Pancreas (tissue), 10 donors: ENCODE measurements at places on chromosomes 7 and 10.

- H3K36me3 ChIP-seq: no peaks in the 10 kb centered on the region
- H3K27me3 ChIP-seq: no peaks in the 10 kb centered on the region
- no peaks in the 10 kb centered on the region for H3K4me1 ChIP-seq
- no peak overlapping the region for H3K4me3 ChIP-seq
- no peak for DNase-seq
Measured at GRCh38 chr7:27944643-27945042, 204.7 kb downstream of the TAX1BP1 start.

DNA sequence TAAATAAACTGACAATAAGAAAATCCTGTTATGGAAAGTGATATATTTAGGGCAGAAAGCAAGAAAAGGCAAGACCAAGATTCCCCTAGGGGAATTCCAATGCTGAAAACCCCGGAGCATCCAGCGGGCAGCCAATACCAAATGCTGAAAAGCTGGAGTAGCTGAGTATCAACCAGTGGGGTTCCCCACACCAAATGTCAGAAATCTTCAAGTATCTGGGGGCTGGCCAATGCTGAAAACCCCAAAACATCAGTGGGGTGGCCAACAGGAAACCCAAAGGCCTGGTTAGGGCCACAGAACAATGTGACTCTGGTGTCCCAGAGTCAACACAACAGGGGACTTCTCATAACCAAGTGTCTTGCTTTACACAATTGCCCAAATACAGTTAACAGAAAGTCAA is 271.8 kb upstream of the CACNA2D1 start:
- no peak for DNase-seq
- H3K27ac ChIP-seq: no peak overlapping the region
- no peaks in the 10 kb centered on the region for H3K4me1 ChIP-seq
- H3K27me3 ChIP-seq: no peaks in the 10 kb centered on the region
- no peak overlapping the region for H3K4me3 ChIP-seq

GRCh38 chr10:33330543-33331378 is 3.7 kb downstream of the NRP1 start:
- no peak overlapping the region for H3K4me3 ChIP-seq
- H3K36me3 ChIP-seq: no peaks in the 10 kb centered on the region
- DNase-seq: peak; percentile 67
- H3K4me1 ChIP-seq: peaks cover 10% of the 10 kb centered on the region
- peak overlapping the region; percentile 35 for H3K27ac ChIP-seq
- H3K27me3 ChIP-seq: no peaks in the 10 kb centered on the region

DNA sequence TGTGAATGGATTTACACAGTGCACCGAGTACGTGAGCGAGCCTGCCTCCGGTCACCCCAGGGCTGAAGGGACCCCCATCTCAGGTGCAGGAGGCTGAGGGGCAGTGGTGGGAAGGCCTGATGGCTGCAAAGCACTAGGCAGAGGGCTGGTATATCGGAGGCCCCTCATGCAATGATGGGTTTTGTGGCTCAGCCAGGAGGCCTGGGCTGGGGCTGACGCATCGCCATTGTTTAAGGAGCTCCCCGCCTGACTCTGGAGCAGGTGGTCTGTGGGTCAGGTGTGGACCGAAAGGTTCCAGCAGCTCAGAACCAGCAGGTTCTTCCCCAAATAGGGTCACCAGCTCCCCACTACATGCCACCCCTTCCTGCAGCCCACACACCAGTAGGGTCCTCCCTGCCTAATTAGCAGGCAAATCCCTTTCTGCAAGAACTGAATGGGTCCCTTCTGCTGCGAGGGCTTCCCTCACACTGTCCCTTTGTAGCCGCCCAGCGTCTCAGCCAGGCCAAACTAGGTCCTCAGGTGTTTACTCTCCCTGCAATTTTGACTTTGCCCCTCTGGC is 33.0 kb downstream of the OAT start:
- no peak overlapping the region for H3K27ac ChIP-seq
- no peaks in the 10 kb centered on the region for H3K4me1 ChIP-seq
- H3K27me3 ChIP-seq: no peaks in the 10 kb centered on the region
- no peak overlapping the region for H3K4me3 ChIP-seq

DNA sequence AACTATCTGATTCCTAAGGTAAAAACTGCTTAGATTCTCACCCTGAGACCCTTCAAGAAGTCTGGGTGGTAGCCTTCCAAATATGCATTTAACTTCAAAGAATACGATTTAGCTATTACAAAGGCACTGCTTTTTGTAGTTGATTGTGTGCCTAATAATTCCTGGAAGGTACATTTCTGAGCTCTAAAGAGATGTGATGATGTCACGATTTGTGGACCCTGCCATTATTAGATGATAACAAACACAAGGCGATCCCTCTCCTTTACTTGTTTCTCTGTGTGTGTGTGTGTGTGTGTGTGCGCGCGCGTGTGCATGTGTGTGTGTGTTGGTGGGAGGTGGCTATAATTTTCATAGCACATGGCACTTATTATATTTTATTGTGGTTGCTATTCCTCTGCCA is 70.9 kb downstream of the TFPI2 start:
- H3K27me3 ChIP-seq: no peaks in the 10 kb centered on the region
- H3K4me3 ChIP-seq: no peak overlapping the region
- H3K4me1 ChIP-seq: no peaks in the 10 kb centered on the region
- H3K36me3 ChIP-seq: no peaks in the 10 kb centered on the region

DNA sequence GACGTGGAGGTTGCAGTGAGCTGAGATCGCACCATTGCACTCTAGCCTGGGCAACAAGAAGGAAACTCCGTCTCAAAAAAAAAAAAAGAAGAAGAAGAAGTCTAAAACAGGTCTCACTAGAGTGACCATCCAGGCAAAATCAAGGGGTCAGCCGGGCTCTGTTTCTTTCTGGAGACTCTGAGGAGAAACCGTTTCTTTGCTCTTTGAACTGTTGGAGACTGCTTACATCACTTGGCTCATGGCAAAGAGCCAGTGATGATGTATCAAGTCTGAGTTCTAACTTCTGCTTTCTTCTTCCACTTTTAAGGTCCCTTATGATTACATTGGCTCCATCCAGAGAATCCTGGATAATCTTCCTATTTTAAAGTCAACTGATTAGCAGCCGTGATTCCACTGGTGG is 306.8 kb downstream of the WDR11 start:
- peak; percentile 41 for DNase-seq
- peak overlapping the region; percentile 34 for H3K27ac ChIP-seq
- no peak overlapping the region for H3K4me3 ChIP-seq
- peaks cover 6% of the 10 kb centered on the region for H3K4me1 ChIP-seq
- no peaks in the 10 kb centered on the region for H3K27me3 ChIP-seq
- H3K36me3 ChIP-seq: no peaks in the 10 kb centered on the region

DNA sequence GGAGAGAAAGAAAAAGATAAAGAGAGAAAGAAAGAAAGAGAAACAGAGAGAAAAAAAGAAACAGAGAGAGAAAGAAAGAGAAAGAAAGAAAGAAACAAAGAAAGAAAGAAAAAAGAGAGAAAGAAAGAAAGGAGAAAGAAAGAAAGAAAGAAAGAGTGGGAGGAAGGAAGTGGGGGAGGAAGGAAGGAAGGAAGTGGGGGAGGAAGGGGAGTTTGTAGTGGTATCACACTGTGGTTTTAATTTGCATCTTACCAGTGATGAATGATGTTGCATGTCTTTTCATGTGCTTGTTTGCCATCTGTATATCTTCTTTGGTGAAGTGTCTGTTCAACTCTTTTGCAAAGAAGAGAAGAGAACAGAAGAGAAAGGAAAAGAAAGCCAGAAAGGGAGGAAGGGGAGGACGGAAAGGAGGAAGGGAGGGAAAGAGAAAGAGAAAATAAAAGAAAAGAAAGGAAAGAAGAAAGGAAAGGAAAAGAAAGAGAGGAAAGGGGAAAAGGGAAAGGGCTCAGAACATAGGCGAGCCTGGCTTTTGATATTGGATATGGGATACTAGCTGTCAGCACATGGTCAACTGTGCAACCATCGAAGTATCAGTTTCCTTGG is 79.2 kb upstream of the FRMD4A start:
- no peaks in the 10 kb centered on the region for H3K4me1 ChIP-seq
- DNase-seq: no peak
- no peak overlapping the region for H3K4me3 ChIP-seq
- H3K27ac ChIP-seq: no peak overlapping the region
- H3K36me3 ChIP-seq: no peaks in the 10 kb centered on the region

DNA sequence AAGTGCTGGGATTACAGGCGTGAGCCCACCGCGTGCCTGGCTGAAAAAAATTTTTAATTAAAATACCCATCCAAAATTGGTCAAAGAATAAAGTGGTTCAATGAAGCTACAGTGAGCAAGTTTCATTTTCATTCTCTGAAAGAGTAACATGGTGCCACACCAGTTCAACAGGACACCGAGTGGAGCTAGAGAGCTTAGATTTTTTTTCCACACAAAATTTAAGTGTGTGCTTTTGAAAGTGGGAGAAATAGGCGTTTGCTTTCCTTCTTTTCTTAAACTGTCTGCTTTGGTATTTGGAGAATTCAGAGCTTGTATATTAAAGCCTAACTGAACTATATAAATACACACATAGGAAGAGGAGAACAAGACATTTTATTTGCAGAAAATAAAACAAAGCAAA is 43.4 kb downstream of the BPGM start:
- no peak for DNase-seq
- no peaks in the 10 kb centered on the region for H3K36me3 ChIP-seq
- H3K4me3 ChIP-seq: no peak overlapping the region

- DNase-seq: no peak
- no peaks in the 10 kb centered on the region for H3K27me3 ChIP-seq
- H3K27ac ChIP-seq: no peak overlapping the region
- no peak overlapping the region for H3K4me3 ChIP-seq
- H3K4me1 ChIP-seq: no peaks in the 10 kb centered on the region
- H3K36me3 ChIP-seq: no peaks in the 10 kb centered on the region
Measured at GRCh38 chr7:132504852-132505251, 71.4 kb downstream of the PLXNA4 start.

DNA sequence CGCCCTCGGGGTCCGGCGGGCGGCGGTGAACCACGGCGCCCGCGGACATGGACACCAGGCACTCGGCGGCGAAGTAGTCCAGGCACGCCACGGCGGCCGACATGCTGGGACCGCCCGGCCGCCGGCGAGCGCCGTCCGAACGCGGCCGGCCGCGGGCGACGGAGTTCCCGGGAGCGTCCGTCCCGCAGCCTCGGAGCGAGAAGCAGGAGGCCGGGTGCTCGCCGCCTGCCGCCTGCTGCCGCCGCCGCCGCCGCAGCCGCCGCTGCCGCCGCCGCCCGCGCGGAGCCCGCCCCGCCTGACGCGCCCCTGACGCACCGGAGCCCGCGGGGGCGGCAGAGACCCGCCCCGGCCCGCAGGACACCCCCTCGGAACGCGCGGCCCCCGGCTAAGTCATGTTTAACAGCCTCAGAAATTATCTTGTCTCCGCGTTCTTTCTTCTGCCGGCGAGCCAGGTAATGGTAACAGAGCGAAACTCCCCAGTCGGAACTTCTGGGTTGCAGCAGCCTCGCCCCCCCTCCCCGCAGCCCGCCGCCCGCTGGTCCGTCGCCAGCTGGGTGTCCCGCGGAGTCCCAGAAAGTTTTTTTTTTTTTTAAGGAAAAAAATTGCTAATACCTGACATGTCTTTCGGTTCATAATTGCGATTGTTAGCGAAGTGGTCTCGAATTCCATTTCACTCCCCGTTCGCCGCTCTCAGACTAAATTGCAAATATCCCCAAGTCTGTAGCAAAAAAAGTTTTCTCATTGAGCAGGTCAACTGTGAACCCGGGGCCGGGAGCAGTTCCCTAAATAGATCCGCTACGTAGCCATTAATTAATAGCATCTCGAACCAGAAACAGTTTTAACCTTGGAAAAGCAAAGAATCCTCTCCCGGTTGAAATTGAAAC is at the start of gene KLF14:
Gene KLF14 (minus strand): TSS at position 277 of the 884 bp plus-strand sequence. CDS start 174 bp downstream, at position 103.
- H3K4me1 ChIP-seq: no peaks in the 10 kb centered on the region
- no peaks in the 10 kb centered on the region for H3K36me3 ChIP-seq
- peak within 1 kb of the TSS; percentile 59 for H3K27ac ChIP-seq
- DNase-seq: peak; percentile 63

DNA sequence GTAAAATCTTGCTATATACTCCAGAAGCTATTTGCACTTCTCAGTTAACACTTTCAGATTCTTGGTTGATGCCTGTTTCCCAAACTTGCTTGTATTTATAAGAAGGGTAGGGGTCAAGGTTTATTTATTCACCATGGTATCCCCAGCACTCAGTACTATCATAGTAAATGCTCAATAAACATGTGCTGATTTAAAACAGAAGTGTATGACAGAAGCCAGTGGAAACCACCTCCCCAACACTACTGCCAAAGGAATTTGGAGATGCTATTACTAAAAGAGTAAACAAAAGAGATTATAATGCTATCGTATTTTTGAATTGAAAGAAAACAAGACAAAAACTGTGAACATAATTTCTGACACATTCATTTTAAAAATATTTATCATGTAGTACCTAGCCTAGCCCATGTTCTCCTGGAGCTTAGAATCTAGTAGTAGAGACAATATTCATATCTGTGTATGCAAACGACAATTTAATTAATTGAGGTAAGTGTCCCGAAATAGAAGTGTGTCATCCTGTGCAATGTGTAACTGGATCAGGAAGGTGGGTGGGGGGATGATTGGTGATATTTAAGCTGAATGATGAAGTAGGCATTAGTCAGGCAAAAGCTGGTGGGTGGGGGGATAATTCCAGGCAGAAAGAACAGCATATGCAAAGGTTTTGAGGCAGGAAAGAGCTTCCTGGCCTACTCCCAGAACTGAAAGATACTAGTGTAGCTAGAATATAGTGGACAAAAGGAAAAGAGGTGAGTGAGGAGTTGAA is 77.5 kb downstream of the HGF start:
- no peak overlapping the region for H3K27ac ChIP-seq
- H3K36me3 ChIP-seq: no peaks in the 10 kb centered on the region
- no peak for DNase-seq
- H3K27me3 ChIP-seq: no peaks in the 10 kb centered on the region
- H3K4me3 ChIP-seq: no peak overlapping the region

- no peaks in the 10 kb centered on the region for H3K4me1 ChIP-seq
- no peak overlapping the region for H3K27ac ChIP-seq
Measured at GRCh38 chr10:113104047-113104446, 154.0 kb downstream of the TCF7L2 start.

DNA sequence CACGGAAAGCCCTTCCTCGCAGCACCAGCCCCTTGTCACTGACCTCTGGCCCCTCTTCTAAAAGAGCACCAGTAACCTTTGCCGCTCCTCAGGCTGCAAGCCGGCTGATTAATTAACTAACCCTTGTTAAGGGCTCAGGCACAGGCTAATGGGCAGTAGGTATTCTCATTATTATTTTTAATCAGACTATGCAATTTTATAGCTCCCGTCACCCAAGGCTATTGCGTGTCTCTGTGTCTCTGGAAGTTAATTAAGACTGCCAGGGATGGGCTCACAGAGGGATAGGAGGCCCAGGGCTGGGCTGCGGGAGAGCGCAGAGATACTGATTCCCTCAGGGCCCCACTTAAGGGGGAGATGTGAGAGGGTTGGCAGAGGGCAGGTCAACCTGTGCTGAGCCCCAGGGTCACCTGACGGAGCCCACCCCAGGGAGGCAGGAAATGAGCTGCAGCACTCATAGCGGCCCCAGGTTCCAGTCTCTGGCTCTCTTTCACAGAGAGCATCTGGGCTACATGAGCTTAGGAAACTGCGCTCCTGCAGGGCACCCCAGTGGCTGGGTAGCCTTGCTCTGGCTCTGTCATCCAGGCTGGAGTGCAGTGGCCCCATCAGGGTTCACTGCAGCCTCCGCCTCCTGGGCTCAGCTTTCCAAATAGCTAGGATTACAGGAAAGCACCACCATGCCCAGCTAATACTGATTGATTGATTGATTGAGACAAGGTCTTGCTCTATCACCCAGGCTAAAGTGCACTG is 92.2 kb upstream of the LRRC4 start:
- DNase-seq: no peak
- H3K27me3 ChIP-seq: no peaks in the 10 kb centered on the region
- H3K36me3 ChIP-seq: no peaks in the 10 kb centered on the region
